Stimulated activated CD8-positive, alpha-beta memory T cell treated with anti-CD3 and anti-CD28 coated beads, Interleukin-4, amount 100 ng/mL, for 1 hour (primary cell): ENCODE measurements at places on chromosomes 5 and 9.

GRCh38 chr9:87662808-87663528, 63.0 kb upstream of the CTSL start:
- DNase-seq = no peak

GRCh38 chr9:116673375-116673774, 13.7 kb upstream of the TRIM32 start:
- DNase-seq = no peak

GRCh38 chr9:114539701-114540380, 34.6 kb upstream of the WHRN start:
- DNase-seq = no peak

DNA sequence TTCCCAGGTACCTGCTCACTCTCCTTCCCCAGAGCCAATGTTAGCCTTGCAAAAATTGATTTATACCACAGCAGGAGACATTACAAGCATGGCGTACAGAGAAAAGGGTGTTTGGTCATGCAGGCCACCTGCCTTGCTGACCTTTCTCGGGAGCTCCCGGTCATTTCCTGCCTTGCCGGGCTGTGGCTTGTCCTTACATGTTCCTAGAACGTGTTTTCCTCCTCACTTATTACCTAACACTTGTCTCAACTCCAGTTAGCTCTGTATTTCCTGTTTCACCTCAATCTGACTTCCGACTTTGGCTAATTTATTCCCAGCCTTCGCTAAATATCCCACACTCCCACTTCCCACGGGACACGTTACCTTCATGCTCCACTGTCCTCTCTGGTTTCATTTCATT, 282.5 kb downstream of the ICE1 start:
- DNase-seq = no peak

GRCh38 chr9:109319626-109320241, 1.1 kb downstream of the EPB41L4B start:
- DNase-seq = no peak

- no peak for DNase-seq
These were observed 52.8 kb downstream of the PRRT1B start for GRCh38 chr9:131598121-131598520.

DNA sequence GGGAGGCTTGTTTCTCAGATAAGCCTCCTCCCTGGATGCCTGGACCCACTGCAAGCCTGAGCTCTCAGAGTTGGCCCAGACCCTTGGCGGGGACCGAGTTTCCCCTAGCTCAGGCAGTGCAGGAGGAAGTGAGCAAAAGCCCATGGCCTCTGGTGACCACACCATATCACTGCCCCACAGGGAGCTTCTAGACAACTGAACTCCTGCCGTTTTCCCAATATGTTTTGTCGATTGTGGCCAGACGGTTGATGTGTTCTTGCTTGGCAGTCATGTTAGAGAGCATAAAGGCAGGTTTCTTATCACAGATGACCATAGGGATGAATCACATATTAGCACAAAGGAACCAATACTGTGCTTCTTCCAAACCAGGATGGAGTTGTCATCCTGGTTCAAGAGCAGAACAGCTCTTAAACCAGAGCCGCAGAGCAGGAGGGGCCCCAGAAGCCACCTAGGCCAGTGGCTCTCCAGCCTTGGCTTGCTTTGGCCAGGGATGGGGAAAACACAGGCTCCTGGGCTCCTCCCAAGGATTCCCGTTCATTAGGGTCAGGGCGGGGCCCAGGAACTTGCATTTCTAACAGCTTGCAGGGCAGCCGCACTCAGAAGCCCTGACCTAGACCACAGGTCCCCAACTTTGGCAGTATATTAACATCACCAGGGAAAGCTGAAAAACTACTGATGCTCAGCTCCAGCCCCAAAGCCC, 113.1 kb upstream of the TBC1D2 start:
- DNase-seq = no peak

DNA sequence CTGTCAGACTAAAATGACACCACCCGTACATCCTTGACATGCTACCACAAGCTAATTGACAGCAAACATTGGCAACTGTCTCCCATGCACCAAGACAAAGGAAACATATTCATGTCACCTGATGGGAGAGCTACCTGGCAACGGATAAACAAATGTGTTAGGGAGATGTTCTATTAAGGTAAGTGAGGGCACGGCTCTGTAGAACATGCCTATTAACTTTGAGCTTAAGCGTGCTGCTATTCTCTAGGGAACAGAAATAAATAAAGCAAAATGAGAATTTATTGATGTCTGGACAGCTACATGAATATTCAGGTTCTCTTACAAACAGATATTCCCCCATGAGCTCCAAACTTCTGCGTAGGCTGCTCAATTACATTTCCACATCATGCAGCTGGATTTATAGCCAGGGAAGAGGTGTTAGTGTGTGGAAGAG, 361.4 kb upstream of the RFX3 start:
- no peak for DNase-seq

DNA sequence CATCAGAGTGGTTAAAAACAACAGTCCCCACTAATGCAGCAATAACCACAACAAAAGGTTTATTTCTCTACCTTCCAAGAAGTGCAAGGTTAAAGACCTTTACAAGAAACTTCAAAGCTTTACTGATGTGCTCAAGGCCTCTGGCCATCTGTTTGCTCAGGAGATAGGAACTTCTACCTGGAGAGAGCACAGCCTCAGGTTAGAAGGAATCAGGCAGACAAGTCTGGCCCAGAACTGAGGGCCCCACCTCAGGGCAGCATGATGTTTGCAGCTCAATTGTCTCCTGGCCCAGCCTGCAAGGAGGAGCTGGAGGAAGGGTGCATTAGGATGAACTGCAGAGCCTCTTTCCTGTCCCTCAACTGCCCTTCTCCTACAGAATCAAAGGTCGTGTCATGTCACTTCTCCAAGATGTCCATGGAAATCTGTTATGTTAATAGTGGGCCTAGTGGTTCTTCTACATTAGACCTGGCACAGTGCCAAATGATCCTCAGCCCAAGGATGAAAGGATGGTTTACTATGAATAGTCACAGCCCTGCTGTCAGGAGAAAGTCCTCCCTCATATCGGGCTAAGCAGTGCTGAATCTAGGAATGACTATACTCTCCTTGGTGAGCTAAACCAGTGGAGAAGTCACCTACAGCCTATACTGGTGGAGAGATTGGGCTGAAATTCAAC, 98.9 kb upstream of the NTRK2 start:
- DNase-seq = no peak

DNA sequence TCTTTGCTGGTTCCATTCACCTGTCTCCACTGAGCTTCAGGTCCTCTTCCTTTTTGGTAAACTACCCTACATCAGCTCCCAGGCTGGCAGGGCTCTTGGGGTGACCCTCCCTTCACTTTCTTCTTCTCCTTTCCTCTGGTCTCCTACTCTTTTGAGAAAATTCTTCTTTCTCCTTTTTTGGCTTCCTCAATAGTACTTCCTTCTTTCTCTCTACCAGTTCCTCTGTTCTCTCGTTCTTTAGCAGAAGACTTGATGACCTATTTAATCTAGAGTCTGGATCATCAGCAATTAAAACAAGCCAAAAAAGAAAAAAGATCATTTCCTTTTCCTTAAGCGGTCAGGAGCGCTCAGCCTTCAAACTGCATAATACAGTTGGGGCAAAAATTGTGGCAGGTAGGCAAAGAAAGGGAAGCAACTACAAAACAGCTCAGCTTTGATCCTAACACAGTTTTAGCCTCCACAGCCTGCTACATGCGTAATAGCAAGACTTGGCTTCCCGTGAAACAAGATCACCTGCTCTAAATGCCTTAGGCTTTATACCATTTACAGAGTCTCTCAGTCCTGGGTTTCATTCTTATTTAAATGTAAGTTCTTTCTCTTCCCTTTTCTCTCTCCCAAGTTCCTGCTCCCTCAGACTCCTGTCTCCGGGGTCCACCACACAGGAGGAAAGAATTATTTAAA, 14.0 kb upstream of the GSN start:
- DNase-seq = no peak

GRCh38 chr5:83527221-83527620, 55.7 kb downstream of the VCAN start:
- no peak for DNase-seq

GRCh38 chr9:96031916-96032534, 156.5 kb downstream of the ERCC6L2 start:
- DNase-seq = no peak

- DNase-seq = no peak
These were observed 76.8 kb downstream of the PALM2AKAP2 start for GRCh38 chr9:109856785-109857184.

DNA sequence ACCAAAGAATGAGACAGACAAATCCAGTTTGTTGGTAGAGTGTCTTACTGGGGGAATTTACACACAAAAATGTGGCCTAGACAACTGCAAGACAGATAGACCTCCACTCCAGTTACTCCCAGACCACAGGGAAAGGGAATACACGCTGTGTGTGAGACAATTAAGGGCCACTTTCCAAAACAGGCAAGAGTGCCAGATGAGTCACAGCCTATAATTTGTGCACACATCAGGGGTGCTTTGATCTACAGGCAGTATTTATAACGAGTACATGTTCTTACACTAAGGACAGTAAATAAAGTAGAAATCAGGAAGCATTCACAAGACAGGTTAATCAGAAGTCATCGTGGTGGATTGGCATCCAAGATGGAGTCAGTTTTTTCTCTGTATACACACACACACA, 114.8 kb downstream of the ZNF622 start:
- no peak for DNase-seq

DNA sequence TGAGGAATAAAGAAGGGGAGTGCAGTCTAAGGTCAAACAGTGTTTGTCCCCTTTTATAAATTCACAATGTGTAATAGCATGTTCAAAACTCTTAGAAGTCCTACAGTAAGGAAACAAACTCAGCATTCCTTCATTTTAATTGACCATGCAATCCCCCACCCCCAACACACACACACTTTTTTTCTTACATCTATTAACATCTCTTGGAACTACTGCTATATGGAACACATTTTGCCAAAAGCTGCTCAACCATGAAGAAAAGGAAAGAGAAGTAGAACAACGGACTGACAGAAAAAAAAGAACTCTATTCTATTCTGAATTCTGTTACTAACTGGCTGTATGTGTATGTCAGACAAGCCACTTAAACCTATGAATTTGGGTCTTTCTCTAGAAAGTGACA, 2.8 kb upstream of the CTNNAL1 start:
- DNase-seq = no peak

GRCh38 chr9:91809581-91810285, 140.3 kb downstream of the ROR2 start:
- no peak for DNase-seq

GRCh38 chr5:123094237-123094918, 5.3 kb downstream of the PRDM6 start:
- DNase-seq = no peak

- no peak for DNase-seq
These were observed 100.8 kb downstream of the DMXL1 start for GRCh38 chr5:119171686-119172085.

GRCh38 chr9:34386656-34387055, 10.0 kb upstream of the MYORG start:
- no peak for DNase-seq

GRCh38 chr5:145872486-145872885, 328 bp downstream of the GRXCR2 start:
- no peak for DNase-seq

DNA sequence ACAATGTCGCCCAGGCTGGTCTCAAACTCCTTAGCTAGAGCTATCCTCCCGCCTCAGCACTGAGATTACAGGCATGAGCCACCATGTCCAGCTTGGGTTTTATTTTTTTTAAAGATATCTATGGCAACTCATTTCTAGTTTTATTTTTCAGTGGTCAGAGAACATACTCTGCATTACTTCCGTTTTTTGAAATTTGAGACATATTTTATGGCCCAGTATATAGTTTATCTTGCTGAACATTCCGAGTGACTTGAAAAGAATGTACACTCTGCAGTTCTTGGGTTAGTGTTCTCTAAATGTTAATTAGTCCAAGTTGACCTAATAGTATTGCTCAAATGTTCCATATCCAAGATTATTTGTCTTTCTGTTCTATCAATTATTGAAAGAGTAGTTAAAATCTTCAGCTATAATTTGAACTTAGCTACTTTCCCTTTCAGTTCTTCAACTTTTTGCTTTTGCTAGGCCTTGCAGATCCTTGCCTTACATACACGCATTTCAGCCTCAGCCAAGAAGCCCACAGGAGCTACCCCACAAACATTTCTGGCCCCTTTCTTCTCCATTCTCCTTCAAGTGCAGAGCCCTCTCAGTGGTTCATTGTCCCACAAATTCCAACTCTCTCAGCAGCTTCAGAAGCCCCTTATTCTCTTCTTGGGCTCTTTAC, 22.3 kb upstream of the SNAPC3 start:
- no peak for DNase-seq

DNA sequence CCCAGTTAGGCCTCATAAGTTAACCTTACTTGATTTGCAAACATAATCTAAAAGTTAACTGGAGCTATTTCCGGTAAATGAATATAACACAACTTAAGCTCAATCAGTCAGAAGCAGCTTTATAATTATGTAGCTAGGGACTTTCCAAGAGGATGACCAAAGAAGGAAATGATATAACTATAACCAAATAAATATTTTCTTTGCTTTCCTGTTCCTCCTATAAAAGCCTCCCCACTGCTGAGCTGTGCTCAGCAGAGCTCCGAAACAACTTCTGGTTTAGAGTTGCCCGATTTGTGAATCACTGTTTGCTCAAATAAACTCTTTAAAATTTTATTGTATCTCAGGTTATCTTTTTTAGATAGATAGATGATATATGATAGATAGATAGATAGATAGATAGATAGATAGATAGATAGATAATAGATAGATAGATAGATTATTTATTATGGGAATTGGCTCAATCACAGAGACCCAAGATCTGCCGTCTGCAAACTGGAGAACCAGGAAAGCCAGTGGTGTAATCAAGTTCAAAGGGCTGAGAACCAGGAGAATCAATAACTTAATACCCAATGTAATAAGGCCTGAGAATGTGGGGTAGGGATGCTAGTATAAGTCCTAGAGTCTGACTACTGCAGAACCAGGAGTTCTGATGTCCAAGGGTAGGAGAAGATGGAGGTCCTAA, 19.3 kb upstream of the TMEM161B start:
- DNase-seq = no peak

- DNase-seq = no peak
These were observed 40.4 kb downstream of the ADAMTS2 start for GRCh38 chr5:179304871-179305270.

- no peak for DNase-seq
These were observed 37.4 kb upstream of the GRAMD2B start for GRCh38 chr5:126385524-126386502.

DNA sequence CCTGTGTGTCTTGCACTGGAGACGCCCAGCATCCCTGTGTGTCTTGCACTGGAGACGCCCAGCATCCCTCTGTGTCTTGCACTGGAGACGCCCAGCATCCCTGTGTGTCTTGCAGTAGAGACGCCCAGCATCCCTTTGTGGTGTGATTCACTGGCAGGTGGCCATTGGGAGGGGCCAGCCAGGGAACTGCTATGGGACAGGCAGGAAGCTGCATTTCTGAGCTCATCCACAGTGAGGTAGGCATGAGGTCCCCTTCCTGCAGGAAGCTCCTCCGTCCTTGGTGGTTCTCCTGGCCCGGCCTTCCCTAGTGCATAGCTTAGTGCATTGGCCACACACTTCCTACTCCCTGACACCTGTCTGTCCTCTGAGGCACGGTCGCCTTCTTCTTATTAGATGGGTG, 43.5 kb downstream of the IRX1 start:
- no peak for DNase-seq
